ENCODE measurements at places on chromosomes 2 and 18.

- no peak for DNase-seq
Measured at GRCh38 chr18:45379903-45380302, 235.4 kb upstream of the SLC14A2 start.

GRCh38 chr2:217945530-217945929, 57.3 kb downstream of the TNS1 start:
- no peak for DNase-seq

- peak; percentile 80 for DNase-seq
Measured at GRCh38 chr2:218252509-218253231, 8.1 kb upstream of the GPBAR1 start.

DNA sequence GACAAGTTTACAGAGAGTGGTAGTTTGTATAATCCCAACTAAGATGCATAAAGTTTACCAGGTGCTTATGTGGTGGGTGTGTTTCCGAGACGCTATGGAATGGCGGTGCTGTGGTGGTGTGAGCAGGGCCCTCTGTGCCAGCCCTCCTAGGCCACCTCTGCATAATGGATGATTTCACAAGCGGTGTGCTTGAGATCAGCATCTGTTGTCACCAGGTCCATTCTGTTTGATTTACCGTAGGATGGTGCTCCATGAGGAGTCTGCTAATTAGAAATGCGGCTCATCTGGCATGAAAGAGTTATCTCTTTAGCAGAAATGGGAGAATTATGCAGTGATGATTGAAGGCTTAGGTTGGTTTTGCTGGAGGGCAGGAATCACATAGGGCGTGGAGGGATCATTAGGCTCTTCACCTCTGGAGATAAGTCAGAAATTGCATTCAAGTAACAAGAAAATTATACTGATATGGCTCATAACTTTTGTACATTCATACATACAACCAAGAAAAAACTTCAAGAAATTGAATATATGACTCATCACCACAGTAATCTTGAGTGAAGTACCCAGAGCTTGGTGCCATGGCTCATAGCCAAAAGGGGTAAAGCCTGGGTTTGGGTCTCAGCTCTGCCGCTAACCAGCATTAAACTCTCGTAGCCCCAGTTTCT, 41.4 kb downstream of the CRIM1 start:
- no peak for DNase-seq

DNA sequence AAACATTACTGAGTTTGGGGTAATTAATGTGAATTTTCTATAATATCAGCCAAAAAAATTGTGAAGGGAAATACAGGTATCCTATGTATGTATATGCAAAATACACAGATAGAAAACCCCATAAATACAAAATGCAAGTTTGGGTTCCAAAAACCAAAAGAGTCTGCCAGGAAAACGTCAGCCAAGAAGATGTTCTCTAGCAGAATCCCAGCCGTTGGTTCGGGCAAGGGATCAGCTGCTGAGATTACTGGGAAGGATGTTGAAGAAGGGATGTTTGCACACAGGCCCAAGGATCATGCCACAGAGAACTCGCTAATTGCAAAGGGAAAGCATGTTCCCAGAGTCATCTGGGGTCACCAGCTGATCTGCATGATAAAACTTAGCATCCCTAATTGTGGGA, 9.5 kb upstream of the ANO7 start:
- DNase-seq, result no peak

DNA sequence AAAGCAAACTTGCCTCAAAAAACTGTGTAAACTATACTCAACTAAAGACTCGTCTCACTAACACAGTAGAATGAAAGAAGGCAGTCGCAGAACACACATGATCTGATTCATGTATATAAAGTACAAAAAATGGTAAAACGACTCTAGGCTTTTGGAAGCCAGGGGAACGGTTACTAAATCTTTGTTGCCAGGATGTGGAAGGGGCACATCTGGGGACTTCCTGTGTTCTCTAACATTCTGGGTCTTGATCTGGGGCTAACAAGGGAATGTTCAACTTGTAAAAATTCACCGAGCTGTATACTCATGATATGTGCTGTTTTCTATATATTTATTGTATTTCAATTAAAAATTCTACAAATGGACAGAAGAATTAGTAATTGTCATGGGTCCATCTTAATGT, 14.3 kb upstream of the C2orf80 start:
- DNase-seq, result no peak

DNA sequence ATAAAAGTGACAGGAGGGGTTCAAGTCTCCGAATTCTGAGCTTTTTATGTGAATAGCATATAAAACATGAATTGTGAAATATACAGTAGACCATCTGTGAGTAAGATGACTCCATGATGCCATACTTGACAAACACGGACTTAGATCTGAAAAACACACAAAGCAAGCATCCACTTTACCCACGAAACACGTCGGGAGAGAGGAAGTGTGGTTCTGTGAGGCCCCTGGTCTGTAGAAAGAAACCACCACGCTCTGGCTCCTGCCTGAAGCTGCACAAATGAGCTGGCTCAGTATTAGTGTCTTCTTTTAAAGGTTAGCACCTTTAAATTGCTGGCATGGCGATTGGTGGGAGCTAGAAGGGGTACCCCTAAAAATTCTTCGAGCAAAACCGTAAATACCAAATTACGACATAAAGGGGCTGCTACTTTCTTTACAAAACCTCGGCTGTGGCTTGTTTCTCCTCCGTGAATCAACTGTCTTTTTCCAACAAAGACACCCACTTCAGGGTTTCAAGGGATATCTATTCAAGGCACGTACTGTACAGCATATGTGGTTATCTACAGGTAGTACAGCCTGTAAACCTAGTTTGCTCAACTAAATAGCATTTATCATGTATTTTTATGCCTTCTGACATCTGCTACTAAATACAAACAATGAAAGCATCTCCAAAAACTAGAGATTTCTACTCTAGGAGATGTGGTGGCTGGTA, 70.9 kb downstream of the AFF3 start:
- DNase-seq, result no peak

DNA sequence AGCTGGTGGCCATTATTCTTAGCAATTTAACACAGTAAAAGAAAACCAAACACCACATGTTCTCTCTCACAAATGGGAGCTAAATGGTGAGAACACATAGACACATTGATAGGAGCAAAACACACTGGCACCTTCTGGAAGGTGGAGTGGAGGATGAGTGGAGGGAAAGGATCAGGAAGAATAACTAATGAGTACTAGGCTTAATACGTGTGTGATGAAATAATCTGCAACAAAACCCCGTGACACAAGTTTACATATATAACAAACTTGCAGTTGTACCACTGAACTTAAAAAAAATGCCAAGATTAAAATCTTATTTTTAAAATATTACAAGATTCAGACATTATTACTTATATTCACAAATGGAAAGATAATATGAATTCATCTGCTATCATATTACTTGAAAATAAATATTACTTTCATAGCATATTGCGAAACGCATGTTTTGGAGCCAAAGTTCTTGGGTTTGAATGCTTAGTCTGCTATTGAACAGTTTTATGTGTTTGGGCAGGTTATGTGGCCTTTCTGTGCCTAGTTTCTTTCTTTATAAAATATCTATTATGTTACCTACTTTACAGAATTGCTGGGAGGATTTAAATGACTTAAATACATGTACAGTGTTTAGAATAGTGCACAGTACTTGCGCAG, 20.5 kb downstream of the ANKRD62 start:
- no peak for DNase-seq

Data from tongue (tissue), 3 donors.